Esophagus squamous epithelium (tissue), 5 donors: ENCODE measurements at places on chromosomes 3 and 15.

- DNase-seq = no peak
These were observed 12.5 kb downstream of the SSR3 start for GRCh38 chr3:156542101-156543042.

GRCh38 chr3:14129296-14129695 is 4.4 kb downstream of the TMEM43 start:
- DNase-seq = no peak

- DNase-seq = no peak
These were observed 6.2 kb upstream of the NIPA1 start for GRCh38 chr15:22780267-22780666.

- DNase-seq = no peak
These were observed 306.0 kb downstream of the WDR72 start for GRCh38 chr15:53453253-53454105.

GRCh38 chr3:21484057-21484827 is 266.8 kb downstream of the ZNF385D start:
- no peak for DNase-seq

GRCh38 chr3:44885618-44886017 is 11.2 kb downstream of the TGM4 start:
- DNase-seq = no peak

DNA sequence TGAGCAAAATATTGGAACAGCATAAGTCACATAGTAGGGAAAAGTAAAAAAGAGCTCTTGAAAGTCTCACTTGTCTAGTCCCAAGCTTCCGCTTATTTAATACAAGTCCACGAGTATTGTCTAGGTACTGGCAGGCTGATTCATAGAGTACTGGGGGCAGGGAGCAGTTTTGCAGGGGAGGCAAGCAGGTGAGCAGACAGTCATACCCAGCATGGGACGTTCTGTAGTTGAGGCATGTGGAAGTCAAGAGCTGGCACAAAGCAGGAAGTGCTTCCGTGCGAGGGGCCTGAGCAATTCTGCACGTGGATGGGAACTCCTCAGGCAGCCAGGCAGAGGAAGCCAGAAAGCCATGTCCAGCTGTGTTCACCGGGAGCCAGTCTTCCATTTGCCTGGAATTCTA is 287.6 kb downstream of the EPHB1 start:
- no peak for DNase-seq

GRCh38 chr15:58108117-58108516 is 30.1 kb upstream of the AQP9 start:
- no peak for DNase-seq

- no peak for DNase-seq
These were observed 84.9 kb downstream of the HMG20A start for GRCh38 chr15:77505556-77505955.

GRCh38 chr3:112114576-112115160 is 18.4 kb downstream of the GCSAM start:
- DNase-seq = no peak

GRCh38 chr3:182682263-182683241 is 110.8 kb upstream of the ATP11B start:
- DNase-seq = no peak

DNA sequence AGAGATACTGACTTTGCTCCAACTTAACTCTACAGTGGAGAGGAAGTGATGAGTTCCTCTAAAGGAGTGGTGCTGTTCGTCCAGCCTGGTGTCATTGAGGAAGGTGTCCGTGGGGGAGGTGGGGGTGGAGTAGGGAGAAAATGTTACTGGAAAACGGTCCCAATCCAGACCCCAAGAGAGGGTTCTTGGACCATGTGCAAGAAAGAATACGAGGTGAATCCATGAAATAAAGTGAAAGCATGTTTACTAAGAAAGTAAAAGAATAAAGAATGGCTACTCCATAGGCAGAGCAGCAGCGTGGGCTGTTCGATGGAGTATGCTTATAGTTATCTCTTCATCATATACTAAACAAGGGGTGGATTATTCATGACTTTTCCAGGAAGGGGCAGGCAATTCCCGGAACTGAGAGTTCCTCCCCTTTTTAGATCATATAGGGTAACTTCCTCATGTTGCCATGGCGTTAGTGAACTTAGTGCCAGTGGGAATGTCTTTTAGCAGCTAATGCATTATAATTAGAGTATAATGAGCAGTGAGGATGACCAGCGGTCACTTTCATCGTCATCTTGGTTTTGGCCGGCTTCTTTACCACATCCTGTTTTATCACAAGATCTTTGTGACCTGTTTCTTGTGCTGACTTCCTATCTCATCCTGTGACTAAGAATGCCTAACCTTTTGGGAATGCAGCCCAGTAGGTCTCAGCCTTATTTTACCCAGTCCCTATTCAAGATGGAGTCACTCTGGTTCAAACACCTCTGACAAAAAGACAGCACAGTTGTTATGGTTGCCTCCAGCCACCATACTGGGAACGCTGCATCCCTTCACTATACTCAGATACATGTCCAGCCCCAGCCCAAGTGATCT is 38.6 kb downstream of the CLEC3B start:
- DNase-seq = no peak

DNA sequence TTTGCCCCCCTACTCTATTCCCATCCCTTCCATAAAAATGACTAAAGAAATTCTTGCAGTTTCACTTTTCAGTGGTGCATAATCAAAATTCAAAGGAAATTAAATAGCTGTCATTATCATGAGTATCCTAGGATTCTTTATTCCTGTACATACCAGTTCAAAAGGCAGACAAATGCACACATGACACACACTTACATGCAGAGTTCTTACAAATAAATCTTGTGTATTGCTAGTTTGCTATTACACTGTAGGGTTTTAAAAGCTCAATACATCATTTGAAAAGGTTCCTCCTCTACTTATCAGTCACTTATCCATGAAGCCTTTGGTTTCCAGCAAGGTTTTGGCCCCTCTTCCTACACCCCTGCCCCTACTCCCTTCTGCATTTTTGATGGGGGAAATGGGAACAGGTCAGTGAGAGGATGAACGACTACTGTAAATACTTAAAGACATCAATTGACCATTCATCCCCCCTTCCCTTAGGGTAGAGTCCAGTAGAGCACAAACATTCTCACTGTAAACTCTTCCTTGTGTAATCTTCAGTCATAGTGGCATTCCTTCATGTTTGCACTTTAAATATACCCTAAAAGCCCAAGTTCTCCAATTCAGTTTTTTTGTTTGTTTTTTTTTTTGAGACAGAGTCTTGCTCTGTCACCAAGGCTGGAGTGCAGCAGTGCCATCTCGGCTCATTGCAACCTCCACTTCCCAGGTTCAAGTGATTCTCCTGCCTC is 92.6 kb downstream of the SUCLG2 start:
- no peak for DNase-seq

DNA sequence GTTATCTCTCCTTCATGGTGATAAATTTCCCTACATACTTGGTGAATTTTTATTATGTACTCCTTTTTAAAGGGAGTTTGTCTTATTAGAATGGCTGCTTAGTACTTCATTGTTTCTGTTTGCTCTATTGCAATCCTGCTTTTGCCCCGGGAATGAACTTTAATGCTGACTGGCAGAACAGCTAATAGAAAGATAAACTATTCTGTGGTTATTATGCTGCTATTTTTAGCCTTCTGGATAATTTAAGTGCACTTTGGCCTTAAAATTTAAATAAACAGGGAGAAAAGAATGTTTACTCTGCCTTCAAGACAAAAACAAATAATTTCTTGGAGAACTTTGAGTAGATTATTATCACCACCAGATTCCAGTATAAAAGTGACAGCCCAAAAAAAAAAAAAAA is 413.8 kb upstream of the CCDC54 start:
- no peak for DNase-seq

DNA sequence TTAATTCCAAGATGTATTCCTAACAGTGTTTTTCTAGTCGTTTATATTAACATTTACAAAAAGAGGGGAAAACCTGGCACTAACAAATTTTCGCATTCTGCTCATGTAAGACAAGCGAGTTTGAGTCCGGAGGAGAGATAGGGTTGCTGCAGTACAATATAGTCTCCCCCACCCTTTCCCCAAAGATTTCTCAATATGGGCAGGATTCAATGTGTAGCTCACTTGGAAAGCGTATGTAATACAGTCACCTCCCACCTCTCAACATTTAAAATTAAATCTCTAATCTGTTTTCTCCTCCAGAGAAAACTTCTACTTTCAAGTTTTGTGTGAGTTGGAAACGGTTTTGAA is 57.9 kb downstream of the CMSS1 start:
- no peak for DNase-seq

DNA sequence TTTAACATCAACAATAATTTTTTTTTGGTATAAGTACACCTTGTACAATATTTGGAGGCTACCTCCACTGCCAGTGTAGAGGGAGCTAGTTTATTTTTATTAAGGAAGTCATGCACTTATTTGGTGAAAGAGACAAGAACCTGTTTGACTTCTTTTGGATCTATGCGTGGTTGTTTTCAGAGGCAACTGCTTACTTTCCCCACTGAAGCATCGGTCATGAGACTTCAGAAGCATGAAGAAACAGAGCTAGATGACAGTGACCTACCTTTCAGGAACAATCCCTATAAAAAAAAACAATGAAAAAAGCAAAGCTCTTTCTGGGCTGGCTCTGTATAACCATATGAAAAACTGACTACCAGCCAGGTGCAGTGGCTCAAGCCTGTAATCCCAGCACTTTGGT is 20.0 kb upstream of the ZNF148 start:
- DNase-seq = no peak

DNA sequence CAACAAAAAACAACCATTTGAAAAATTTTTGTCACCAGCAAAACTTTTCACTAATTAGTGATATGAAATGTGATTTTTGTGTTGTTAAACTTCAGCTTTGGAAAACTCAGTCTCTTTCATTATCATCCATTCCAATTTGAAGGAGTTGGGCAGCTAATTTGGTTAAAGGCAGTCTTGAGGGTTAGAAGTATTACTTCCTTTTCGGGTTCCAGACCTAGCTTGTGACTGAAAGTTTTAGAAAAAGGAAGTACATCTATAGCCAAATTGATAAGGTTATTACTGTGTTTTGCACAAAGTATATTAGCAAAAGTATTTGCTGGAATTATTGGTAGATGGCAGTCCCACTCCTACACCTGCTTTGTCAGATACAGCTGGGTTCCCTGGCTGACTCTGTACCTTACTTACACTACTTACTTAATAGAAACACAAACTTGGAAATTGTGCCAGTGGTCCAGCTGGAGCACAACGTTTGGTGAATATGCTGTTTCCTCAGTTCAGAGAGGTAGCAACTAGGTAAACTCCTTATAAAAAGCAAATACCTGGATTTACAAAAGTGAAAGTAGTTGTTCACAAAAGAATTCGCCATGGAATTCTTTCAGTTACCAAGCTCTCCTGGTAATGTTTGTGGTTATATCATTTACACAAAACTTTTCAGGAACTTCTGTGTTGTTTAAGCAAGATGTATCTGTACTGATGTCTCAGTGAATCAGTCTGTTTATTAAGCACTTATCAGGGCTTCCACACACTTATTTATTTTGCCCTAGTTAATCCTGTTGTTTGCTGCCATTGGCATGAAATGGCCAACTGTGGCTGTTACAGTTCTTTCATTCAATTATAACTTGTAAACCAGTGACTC is 31.6 kb downstream of the TIPARP start:
- no peak for DNase-seq

DNA sequence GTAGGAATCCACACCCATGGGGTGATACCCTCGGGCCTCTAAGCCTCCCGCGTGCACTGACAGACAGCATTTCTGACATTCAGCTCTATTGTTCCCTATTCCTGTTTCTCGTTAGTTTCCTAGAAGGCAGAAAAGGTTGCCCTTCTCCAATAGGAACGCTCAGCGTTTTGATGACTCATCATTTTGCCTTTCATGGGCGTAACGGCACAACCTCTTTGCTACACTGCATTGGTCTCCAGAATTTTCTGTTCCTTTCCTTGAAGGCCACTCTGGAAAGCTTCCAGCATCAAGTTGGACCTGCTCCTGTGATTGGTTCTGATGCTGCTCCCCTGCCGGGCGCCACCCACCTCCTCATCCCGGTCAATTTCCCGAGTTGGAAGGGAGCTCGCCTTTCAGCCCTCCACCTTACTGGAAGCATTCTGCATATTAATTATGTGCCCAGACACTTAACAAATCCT is 13.0 kb upstream of the TNK2 start:
- DNase-seq = no peak

GRCh38 chr3:160444411-160444810 is 5.2 kb downstream of the TRIM59 start:
- DNase-seq = no peak

DNA sequence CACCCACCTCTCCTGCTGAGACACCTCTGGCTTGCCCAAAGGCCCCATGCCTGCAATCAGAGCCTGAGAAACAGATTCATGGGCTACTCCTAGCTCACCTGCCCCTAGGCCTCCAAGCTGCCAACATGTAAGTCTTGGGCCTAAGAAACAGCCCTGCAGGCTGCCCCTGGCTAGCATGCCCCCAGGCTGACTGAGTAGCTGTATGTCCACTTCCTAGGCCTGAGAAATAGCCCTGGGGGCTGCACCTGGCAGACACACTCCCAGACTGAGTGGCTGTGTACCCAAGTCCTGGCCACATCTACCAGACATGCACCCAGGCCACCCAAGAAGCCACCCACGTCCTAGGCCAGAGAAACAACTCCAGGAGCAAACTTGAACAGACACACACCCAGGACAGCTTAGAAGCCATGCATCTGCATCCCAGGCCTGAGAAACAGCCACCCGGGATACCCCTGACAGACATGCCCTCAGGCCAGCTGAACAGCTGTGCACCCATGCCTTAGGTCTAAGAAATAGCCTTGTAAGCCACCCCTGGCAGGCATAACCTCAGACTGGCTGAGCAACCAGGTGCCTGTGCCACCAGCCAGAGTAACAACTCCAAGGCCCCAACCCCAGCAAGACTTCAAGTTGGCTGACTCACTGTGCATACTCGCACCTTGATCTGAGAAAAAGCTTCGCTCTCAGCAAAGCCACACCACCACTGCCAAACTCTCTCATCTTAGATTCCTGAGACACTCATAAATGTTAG is 12.0 kb upstream of the NRG4 start:
- DNase-seq = no peak

DNA sequence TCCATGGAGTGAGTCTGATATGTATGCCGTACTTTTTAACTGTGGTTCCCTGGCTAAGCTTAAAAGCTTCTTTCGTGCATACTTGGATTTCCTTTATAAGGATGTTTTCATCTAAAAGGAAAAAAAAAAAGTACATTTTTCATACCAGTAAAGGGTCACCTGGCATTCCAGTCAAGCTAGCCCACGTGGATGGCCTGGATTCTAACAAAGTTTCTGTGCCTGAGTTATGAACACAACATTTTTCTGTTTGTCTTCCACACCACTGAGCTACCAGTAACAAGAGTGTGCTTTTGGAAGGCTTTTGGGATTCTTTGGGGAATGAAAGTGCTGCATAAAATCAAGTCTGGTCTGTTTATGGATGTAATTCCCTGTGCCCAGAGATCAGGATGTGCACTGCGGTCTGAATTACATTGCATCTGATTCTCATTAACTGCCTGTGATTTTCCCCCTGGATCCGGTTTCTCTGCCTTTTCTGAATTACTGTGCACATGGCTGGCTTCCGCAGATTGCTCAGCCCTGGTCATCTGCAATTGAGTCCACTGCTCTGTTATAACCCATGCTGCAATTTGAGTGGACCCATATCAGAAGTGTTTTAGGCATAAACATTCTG is 38.2 kb upstream of the MAGI1 start:
- no peak for DNase-seq
